ENCODE measurements at places on chromosomes 4 and X. TPM values are rescaled to one million over a fixed set of nuclear protein-coding genes. Genes with fewer than 3 reads are reported as not detected.

Gene FABP2
- total RNA-seq: 0.30 TPM

Gene MAN2B2
- total RNA-seq: 29.1 TPM

Gene MAGEA11
- total RNA-seq: 1.7 TPM

Gene PCDH19
- total RNA-seq: 0.20 TPM

Gene FRMD7
- total RNA-seq: 0.14 TPM

Gene AMER1
- 11.8 TPM for total RNA-seq

Gene CTAG1B
- total RNA-seq: not detected

Gene CENPE
- 13.9 TPM for total RNA-seq

Gene ZNF330
- total RNA-seq: 41.1 TPM

Gene SPANXA2
- total RNA-seq: not detected

Gene PDHA2
- 0.43 TPM for total RNA-seq

Gene ZNF711
- 47.8 TPM for total RNA-seq

Data from motor neuron (in vitro differentiated cells).